ENCODE measurements at places on chromosomes 4 and X.

GRCh38 chr4:114383721-114384120, 214.9 kb upstream of the UGT8 start:
- no peak for DNase-seq

DNA sequence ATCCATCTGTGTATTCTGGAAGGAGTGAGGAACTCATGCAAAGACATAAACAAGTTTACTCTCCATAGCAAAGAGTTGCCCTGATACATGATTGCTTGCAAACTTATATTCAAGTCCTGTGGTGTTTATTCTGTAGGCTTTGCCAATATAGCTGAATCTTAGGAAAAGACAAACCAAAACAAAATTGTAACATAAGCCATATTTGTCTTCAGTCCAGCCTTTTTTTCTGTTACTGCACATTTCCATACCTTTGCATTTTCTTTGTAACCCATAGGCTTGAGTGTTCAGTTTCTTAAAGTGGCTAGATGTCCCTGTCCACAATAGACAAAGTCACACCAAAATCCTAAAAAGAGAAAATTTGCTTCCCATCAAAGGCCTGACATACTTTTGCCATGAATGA, 120.4 kb downstream of the PPARGC1A start:
- no peak for DNase-seq

GRCh38 chr4:141210168-141210567, 10.5 kb upstream of the ZNF330 start:
- no peak for DNase-seq

GRCh38 chrX:54819201-54819600, 11.7 kb downstream of the MAGED2 start:
- DNase-seq = no peak

DNA sequence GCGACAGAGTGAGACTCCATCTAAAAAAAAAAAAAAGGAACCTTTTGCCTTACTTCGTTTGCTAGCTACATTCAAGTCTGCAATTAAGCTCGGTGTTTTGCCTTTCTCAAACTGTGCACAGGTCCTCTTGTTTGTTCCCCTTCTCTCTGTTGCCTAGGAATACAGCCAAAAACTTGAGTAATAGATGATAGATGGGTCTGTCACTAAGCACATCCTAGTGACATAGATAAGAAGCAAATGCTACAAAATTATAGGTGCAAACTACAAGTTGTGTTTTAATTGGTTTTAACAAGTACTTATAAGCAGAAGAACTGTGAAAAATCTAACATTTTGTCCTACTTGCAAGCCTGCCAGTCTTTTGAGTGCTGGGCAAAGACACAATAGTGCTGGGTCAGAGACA, 95.2 kb downstream of the SNCA start:
- DNase-seq = no peak

GRCh38 chr4:169791527-169792156, 33.9 kb upstream of the HPF1 start:
- DNase-seq = no peak

DNA sequence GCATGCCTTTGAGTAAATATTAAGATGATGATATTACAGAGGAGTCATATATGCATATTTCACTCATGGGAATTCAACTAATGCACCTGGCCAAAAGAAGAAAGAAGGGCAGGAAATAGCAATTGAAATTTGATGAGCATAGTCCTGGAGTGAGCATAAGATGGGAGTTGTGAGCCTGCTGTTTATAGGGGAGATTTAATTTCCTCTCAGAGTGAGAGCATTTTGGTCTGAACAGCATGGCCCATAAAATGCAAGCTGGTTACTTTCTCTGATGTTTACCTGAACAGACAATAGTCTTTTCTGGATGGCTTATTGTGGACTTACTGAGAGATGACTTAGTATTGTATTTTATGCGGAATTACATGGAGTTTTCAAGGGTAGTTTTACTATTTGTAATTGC, 53.6 kb downstream of the FHIP1A start:
- DNase-seq = no peak

DNA sequence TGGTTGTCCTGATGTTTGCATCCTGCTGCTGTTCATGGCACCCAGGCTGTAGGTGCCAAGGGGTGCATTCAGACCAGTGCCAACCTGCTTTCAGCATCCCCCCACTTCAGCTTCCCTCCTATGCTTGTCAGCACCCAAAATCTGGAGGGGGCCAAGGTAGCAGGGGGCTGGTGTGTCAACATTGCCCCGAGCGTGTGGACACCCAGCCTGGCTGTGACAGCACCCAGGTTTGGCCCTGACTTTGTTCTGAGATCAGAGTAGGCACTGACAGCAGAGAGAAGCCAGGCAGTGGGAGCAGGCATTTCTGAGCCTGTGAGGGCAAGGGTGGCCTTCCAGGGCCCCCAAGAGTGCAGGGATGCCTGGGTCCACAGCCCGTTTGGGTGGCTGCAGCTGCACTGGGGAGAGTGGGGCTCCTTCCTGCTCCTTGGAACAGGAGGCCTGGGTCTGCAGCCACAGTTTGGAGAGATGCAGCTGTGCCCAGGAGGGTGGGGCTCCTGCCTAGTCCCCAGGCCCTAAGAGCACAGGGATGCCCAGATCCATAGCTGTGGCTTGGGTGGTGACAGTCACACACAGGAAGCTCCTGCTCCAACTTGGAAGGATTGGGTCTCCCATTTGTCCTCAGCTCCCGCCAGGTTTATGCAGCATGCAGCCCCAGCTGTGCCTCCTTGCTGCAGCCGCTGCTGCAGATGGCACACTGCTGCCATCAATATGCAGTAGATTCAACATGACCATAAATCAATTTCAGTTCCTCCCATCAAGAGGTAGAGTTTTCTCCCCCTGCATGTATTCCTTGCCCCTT, 12.3 kb upstream of the PPM1K start:
- DNase-seq = no peak

- DNase-seq = no peak
These were observed 47.7 kb downstream of the SPRY1 start for GRCh38 chr4:123444290-123444731.

DNA sequence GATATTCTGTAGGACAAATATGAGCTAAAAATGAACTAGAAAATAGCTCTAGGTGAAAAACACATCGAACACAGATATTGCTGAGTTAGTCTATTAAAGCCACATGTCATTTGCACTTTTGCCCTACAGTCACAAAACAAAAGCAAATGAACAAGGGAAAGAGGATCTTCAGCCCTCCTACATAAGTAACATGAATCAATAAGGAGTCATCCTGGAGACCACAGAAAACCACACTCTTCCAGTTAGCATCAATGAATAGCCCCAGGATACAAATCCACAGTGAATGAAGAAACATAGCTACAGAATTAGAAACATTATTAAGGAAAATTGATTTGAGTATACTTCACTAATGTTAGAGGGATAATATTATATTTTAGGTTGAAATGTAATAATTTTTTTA, 311.4 kb downstream of the MAPK10 start:
- DNase-seq = no peak

DNA sequence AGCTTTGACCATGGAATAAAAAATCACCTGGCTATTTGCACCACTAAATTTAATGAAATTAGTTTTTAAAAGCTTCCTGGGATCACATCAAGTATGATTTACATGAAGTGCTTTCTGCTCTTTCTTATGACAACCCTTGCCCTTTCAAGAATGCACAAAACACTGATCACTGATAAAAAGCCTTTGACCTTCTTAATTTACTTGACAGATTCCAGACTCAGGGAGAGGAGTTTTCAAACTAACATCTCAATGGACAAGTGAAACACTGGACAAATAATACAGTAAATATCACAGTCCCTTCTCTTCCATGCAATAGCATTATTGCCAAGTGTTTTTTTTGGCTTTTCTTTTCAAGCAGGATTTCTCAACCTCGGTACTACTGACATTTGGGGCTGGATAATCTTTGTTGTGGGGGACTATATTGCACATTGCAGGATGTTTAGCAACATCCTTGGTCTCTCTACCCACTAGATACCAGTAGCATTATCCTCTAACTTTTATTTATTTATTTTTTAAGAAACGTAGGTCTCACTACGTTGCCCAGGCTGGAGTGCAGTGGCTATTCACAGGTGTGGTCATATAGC, 86.3 kb downstream of the ZNF827 start:
- no peak for DNase-seq

GRCh38 chr4:142036795-142037583, 400.6 kb downstream of the IL15 start:
- DNase-seq = no peak

GRCh38 chr4:153934688-153935017, 145.8 kb upstream of the SFRP2 start:
- DNase-seq = no peak

GRCh38 chrX:112874614-112875013, 34.0 kb upstream of the AMOT start:
- DNase-seq = no peak

GRCh38 chr4:41202820-41203568, 11.3 kb downstream of the APBB2 start:
- DNase-seq = no peak

- no peak for DNase-seq
These were observed 21.1 kb upstream of the MAP7D3 start for GRCh38 chrX:136272325-136272724.

DNA sequence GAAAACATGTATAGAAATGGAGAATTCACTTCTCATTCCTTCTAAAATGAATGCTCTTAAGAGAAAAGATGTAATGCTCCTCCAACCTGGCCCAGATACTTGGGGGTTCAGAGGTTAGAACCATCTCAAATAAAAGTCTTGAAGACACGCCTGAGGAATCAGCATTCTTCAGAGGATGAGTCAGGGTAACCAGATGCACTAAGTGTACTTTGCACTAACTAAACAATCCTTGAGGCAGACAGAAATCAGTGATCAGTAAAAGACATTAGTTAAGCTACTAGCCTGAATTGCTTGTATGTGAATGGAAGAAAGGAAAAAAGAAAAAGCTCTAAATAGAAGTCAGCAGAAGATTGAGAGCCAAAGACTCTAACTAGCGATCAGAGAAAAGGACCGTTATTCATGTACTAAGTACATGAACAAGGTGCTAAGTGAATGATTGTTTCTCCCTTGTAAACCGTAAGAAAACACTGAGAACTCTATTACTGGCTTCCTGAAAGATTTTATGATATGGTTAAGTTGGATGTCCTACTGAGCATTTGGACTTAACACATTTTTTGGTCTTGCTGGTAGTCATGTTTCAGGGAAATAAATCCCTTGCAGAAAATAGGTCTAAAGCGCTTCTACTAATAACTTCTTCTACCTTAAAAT, 738.3 kb downstream of the STPG2 start:
- no peak for DNase-seq

GRCh38 chrX:150362599-150363481, at the start of gene MAMLD1:
MAMLD1 (plus strand) TSS chrX:150363317; CDS start chrX:150445517, 82,200 bp downstream.
- no peak for DNase-seq

GRCh38 chrX:136250191-136251040, 784 bp downstream of the MAP7D3 start:
- no peak for DNase-seq

Data from esophagus squamous epithelium (tissue), 5 donors.